NAMALWA (cell line): ENCODE measurements at places on chromosomes 16 and 17.

DNA sequence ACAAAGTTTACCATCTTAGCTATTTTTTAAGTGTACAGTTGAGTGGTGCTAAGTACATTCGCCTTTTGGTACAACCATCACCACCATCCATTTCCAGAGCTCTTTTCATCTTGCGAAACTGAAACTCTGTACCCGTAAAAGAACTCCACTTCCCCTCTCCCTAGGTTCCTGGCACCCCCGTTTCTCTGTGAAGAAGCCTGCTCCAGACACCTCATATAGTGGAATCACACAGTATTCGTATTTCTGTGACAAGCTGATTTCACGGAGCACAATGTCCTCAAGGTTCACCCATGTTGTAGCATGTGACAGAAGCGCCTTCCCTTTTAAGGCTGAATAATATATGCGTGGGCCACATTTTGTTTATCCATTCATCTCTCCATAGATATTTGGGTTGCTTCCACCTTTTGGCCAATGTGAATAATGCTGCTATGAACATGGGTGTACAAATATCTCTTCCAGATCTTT is 54.2 kb upstream of the MAP3K14 start:
- no peak for DNase-seq

- DNase-seq = no peak
Observed at GRCh38 chr17:37518826-37519225, 29.1 kb downstream of the DUSP14 start.

DNA sequence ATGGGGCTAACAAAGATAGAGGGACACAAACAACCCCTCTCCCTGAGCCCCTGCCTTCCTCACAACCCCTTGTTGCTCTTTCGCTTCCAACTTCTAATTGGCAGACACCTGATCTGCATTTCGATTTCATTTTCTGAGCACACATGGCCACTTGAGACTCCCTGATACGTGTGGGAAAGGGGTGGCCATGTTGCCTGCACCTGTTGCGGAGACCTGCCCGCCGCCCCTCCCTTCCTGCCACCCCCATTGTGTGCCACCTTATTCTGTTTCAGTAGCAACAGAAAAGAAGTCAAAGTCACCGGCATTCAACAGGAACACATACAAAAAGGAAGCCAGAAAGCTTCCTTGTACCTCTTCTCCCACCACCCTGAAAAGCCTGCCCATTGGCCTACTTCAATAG is 254.7 kb upstream of the SOX9 start:
- DNase-seq = no peak

DNA sequence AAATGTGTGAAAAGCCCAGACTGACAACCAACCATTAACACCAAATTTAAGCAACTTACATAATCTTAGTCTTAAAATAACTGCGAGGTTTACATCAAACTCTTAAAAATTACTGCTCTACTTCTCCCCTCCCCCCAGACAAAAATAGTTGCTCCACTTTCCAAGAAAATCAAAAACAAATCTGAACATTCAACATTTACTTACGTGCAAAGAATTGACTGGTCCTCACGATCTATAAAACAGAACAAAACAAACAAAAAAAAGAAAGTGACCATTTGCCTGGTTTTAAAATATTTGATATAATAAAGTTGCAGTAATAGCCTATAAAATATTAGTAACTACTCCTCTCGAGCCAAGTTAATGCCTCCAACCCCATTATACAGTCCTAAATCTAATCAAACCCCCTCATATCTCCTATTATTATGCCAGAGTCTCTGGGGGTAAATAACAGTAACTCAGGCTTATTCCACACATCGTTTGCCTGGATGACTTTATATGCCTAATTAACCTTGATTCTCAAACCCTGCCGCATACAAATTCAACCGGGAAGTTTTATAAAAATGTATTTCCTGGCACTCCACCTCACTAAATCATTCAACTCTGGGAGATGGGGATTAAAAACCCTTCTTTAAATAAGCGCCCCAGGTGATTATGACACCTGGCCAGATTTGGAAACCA is 41.5 kb downstream of the MYH10 start:
- no peak for DNase-seq

DNA sequence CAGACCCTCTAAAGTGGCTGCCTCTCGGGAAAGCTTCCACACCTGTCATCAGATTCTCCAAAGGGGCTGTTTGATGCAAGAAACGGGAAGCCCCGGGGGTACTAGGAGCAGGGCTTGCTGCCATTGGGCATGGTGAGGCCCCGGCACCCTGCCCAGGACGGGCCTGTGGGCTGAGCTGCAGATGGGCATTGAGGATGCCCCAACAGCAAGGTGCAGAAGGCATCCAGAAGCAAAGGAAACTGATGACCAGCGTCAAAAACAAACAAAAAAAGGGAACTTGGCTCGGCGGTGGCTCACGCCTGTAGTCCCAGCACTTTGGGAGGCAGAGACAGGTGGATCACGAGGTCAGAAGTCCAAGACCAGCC is 1.5 kb upstream of the LIMD2 start:
- DNase-seq = peak; percentile 63

GRCh38 chr17:71085238-71086033 is 916.1 kb downstream of the KCNJ2 start:
- DNase-seq = peak; percentile 58

DNA sequence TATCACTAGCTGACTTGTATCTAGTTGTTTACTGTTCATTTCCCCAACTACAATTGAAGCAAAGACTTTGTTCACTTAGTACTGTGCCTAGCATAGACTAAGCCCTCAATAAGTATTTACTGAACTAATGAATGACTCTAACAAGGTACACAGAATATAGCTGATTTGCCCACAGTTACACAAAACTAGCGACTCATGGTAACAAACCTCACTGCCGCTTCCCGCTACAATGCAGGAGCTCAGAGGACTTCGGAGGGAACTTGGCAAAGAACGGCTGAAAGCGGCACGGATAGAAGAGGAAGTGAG is 524 bp downstream of the EFTUD2 start:
- peak; percentile 79 for DNase-seq

DNA sequence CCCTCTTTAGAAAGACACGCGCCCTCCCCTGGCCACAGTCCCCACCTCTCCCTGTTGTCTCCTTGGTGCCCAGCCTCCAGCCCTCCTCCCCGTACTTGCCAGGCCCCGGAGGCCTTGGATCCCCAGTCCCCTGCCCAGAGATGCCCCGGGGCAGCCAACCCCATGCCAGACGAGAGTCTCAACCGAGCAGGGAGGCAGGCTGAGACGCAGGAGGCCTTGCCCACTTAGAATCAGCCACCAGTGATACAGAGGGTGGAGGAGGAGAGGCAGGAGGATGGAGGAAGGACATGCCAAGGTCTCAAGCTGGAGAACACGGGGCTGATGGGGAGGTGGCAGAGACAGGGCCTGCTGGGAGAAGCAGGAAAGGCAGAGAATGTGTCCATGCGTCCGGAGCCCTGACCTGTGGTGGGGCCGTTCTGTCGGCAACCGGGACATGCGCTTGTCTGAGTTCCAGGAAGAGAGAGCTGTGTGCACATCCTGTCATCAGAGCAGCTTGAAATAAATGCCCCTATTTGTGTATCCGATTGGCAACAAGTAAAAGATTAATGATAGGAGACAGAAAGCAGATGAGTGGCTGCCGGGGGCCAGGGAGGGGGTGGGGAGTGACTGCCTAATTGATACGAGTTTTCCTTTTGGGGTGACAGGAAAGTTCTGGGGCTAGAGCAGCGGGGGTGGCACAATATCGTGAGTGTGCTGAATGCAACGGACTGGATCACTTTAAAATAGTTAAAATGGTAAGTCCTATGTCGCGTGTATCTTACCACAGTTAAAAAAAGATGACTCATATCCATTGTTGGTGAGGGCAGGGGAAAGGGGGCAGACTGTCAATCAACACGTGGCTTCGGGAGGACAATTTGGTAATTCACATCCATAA is 44.7 kb upstream of the MEAK7 start:
- no peak for DNase-seq

GRCh38 chr16:35754391-35755369 is 2295.3 kb downstream of the TP53TG3F start:
- no peak for DNase-seq

DNA sequence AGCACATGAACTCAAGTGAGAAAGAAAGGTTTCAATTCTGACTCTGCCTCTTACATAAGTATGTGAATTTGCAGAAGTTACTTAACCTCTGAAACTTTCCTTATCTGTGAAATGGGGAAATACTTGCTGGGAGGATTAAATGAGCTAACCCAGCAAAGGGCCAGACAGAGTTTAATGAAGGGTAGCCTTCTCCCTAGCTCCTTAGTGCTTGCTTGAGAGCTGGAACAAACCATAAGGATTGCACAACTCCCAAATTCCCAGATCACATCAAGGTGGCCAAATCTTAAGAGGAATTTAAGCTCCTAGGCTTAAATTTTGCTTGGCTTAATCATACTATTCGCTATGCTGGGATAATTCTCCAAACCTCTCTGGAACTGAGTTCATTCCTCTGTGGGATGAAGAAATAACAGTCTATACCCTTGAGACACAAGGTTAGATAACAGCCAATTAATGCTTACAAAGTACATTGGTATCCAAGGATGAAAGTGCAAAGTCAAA is 11.8 kb upstream of the WSB1 start:
- peak; percentile 39 for DNase-seq

DNA sequence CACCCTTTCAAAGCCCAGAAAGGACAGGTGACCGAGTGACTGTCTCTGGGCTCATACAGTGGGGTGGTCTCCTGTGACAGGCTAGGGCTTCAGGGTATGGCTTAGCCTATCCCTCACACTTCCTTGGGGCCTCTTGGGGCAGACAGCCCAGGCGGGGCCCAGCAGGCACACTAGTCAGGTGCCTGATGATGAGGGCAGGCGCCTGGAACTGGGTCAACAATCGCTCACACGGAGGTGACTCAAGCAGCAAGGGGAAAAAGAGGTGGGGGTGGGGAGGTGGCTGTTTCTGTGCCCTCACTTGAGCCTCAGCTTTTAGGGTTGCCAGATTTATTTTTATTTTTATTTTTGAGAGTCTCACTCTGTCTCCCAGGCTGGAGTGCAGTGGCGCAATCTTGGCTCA is 6.4 kb upstream of the GRN start:
- DNase-seq = no peak

GRCh38 chr16:87416826-87417527 is 24.8 kb downstream of the MAP1LC3B start:
- DNase-seq = peak; percentile 53
